ENCODE measurements at places on chromosomes 4 and X. TPM values are rescaled to one million over a fixed set of nuclear protein-coding genes. Genes with fewer than 3 reads are reported as not detected.

DNA sequence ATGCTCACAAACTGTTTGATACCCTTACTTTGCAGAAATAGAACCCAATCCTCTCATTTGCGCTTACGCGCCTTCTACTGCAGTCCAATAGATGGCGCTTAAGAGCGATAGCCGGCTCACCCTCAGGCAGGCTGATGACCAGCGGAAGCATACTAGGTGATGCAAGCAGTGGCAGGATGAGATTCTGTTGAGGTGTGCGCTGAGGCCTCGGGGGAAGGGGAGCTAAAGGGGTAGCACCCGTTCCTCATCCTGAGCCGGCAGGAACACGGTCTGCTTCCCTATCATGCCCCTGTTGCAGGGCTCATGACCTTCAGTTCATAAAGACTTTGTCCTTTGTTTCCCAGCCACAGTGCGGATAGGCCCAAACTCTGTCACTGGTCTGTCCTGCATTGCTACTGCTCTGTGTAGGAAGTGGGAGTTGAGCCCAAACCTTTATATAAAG is 628.9 kb downstream of the TLL1 start:
- no peaks in the 10 kb centered on the region for H3K4me1 ChIP-seq
- DNase-seq = peak; percentile 1
- no peaks in the 10 kb centered on the region for H3K27me3 ChIP-seq
- no peak overlapping the region for H3K4me3 ChIP-seq
- no peak overlapping the region for H3K27ac ChIP-seq

- H3K36me3 ChIP-seq = peaks cover 2% of the 10 kb centered on the region
- no peak for DNase-seq
- H3K4me3 ChIP-seq = no peak overlapping the region
Observed at GRCh38 chr4:16807355-16807754, 91.1 kb downstream of the LDB2 start.

DNA sequence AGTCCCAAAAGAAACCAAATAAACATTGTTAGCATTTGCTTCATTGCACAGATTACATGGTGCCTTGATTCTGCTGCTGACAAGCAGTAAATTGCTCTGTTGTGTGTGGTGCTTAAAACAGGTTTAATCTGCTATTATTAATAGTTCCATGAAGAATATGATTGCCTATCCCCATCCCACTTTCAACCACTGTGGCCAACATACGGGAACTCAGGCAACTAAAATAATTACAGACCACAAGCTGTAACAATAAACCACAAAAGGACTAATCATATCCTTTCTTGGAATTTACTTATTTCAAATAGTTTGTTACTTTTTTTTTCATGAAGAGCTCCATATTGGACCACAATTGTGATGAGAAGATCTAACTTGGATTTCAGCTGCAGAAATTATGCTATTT is 131.5 kb downstream of the PACRGL start:
- no peak overlapping the region for H3K27ac ChIP-seq
- no peaks in the 10 kb centered on the region for H3K36me3 ChIP-seq
- H3K4me1 ChIP-seq = no peaks in the 10 kb centered on the region
- no peaks in the 10 kb centered on the region for H3K27me3 ChIP-seq
- H3K4me3 ChIP-seq = no peak overlapping the region

GRCh38 chr4:114734594-114734993 is 136.0 kb downstream of the UGT8 start:
- H3K4me3 ChIP-seq = no peak overlapping the region
- no peaks in the 10 kb centered on the region for H3K36me3 ChIP-seq
- no peak for DNase-seq
- no peaks in the 10 kb centered on the region for H3K4me1 ChIP-seq
- no peak overlapping the region for H3K27ac ChIP-seq
- H3K27me3 ChIP-seq = no peaks in the 10 kb centered on the region

GRCh38 chr4:165386328-165386727 is 7.5 kb downstream of the CPE start:
- no peaks in the 10 kb centered on the region for H3K36me3 ChIP-seq
- no peak for DNase-seq
- no peaks in the 10 kb centered on the region for H3K4me1 ChIP-seq
- H3K4me3 ChIP-seq = no peak overlapping the region
- H3K27me3 ChIP-seq = no peaks in the 10 kb centered on the region

DNA sequence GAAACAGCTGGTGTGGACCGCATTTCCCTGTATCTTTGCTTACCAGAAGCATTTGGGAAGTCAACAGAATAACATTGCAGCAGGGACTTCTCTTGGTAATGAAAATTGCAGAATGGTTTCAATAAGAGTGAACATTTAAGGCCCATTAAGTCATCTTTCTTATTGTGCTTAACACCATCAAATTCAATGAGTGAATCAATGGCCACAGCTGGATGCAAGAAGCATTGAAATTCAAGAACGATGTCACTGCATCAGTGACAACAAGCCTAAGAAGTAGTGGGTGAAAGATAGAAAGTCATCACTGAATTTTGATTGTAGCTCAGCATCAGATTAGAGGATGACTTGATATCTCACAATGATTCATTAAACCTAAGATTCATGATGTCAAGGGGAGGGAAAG is 93.9 kb upstream of the GPM6A start:
- no peaks in the 10 kb centered on the region for H3K36me3 ChIP-seq
- H3K4me1 ChIP-seq = no peaks in the 10 kb centered on the region
- H3K27ac ChIP-seq = no peak overlapping the region
- DNase-seq = no peak
- H3K27me3 ChIP-seq = no peaks in the 10 kb centered on the region

Gene FAM9B
- not detected for total RNA-seq

Gene C4orf50
- total RNA-seq = not detected
